ENCODE measurements at places on chromosomes 6 and 20. TPM values are rescaled to one million over a fixed set of nuclear protein-coding genes. Genes with fewer than 3 reads are reported as not detected.

Gene EPPIN
- not detected for total RNA-seq

DNA sequence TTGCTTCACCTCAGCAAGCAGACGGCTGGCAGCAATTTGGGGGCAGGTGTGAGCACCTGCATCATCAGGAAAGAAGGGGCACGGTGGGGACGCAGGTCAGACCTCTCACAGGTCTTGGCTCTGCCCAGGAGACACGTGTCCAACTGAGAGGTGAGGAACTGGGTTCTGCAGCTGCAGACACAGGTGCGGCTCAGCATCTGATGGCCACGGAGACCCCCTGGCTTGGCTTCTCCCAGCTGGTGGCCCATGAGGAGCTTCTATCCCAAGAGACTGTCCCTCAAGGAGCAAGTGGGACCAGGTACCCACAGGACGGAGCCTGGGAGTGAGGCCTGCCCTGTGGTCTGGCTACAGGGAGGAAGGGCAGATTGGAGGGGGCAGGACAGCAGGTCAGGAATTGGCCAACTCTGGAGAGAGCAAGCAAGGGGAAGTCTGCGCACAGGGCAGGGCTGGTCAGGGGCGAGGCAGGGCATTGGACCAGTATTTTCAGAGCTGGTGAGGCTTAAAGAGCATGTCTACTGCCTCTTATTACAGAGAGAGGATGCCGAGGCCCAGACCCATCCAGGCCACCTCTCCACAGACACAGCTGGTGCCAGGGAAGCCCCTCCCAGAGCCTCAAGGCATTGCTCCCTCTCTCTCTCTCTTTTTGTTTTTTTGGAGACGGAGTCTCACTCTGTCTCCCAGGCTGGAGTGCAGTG is 4.2 kb downstream of the STMN3 start:
- H3K27ac ChIP-seq = no peak overlapping the region
- no peaks in the 10 kb centered on the region for H3K27me3 ChIP-seq
- DNase-seq = no peak
- no peaks in the 10 kb centered on the region for H3K36me3 ChIP-seq

- no peak for DNase-seq
- H3K27ac ChIP-seq = no peak overlapping the region
- H3K36me3 ChIP-seq = no peaks in the 10 kb centered on the region
- H3K4me3 ChIP-seq = no peak overlapping the region
- H3K27me3 ChIP-seq = peaks cover 52% of the 10 kb centered on the region
These were observed 209.0 kb upstream of the PRSS16 start for GRCh38 chr6:27038498-27038897.

- H3K27me3 ChIP-seq = peaks cover 8% of the 10 kb centered on the region
- H3K27ac ChIP-seq = no peak overlapping the region
- no peak overlapping the region for H3K4me3 ChIP-seq
These were observed 199.0 kb downstream of the DLL1 start for GRCh38 chr6:170091639-170092579.

Gene SPATA25
- total RNA-seq = 0.90 TPM

DNA sequence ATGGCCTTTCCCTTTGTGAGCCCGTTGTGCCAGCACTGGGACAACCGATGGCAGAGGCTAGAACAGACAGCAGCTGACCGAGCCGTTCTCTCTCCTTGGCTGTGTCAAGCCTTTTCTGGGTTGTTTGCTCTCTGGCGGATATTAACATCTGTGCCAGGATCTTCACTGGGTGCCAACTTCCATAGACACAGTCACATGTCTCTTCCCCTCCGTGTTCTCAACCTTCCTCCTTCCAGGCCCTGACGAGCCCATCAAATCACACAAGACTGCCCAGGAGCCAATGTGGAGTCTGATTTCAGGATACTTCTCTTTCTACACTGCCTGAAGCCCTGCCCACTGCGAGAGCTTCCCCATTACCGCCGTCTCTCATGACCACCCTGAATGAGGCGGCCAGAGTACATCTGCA is 111.0 kb upstream of the RALGAPA2 start:
- no peak overlapping the region for H3K27ac ChIP-seq
- no peak for DNase-seq
- no peaks in the 10 kb centered on the region for H3K4me1 ChIP-seq
- H3K4me3 ChIP-seq = no peak overlapping the region

- no peaks in the 10 kb centered on the region for H3K4me1 ChIP-seq
- H3K27me3 ChIP-seq = peaks cover 5% of the 10 kb centered on the region
- no peak for DNase-seq
These were observed 14.8 kb upstream of the TFAP2D start for GRCh38 chr6:50698546-50698945.

DNA sequence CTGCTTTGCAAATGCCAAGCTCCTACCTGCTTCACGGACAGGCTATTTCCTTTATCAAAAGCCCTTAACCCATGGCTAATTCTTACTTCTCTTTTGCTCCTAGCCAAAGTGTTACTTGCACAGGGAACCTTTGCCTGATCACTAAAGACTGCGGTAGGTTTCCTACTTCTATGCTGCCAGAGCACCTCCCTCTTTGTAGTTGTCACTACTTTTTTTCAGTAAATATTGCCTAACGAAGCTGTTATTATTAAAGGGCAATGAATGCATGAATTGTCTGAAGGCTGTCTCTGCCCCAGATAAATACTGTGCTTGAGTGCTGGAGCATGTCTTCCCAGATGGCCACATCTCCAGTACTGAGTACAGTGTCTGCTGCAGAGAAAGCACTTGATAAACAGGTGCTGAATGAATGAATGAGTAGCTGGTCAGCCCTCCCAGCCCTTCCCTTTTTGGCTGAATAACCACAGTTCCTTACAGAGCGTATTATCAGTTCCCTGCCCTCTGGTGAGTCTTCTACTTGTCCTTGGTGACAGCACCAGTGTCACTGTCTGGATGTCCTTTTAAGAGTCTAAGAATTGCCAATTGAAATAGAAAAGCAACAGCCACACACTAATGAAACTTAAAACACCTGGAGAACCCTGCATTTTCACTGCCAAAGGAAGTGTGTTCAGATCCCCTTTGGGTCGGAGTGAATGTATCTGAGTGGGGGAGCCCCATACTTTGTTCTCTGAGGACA is 73.6 kb upstream of the TRAF3IP2 start:
- H3K27me3 ChIP-seq = no peaks in the 10 kb centered on the region
- no peak overlapping the region for H3K27ac ChIP-seq
- peaks cover 41% of the 10 kb centered on the region for H3K36me3 ChIP-seq
- H3K4me1 ChIP-seq = peaks cover 38% of the 10 kb centered on the region
- no peak for DNase-seq

DNA sequence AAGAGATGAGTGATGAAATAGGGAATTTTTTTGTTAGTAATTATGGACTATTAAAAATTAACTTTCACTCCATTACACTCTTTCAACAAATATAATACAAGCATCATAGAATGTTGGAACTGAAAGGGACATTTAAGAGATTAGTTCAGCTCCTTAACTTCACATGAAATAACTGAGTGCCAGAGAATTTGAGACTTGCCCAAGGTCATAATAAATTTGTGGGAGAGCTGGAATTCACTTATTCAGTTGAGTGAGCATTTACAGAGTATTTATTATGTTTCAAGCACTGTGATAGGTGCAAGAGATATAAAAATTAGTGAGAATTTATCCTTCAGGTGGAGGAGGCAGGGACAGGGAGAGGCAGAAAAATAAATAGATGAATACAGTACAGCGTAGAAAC is 154.6 kb downstream of the KCNQ5 start:
- H3K36me3 ChIP-seq = peaks cover 12% of the 10 kb centered on the region
- no peak overlapping the region for H3K4me3 ChIP-seq
- H3K27ac ChIP-seq = no peak overlapping the region
- H3K27me3 ChIP-seq = no peaks in the 10 kb centered on the region
- DNase-seq = no peak

- H3K4me1 ChIP-seq = no peaks in the 10 kb centered on the region
- H3K36me3 ChIP-seq = no peaks in the 10 kb centered on the region
- H3K27me3 ChIP-seq = no peaks in the 10 kb centered on the region
These were observed 313.1 kb downstream of the TRDN start for GRCh38 chr6:123323452-123324329.

Gene ECT2L
- total RNA-seq = not detected

GRCh38 chr20:20102716-20103258 is 50.5 kb downstream of the CFAP61 start:
- H3K27ac ChIP-seq = no peak overlapping the region
- no peaks in the 10 kb centered on the region for H3K36me3 ChIP-seq

- H3K27me3 ChIP-seq = no peaks in the 10 kb centered on the region
- H3K4me3 ChIP-seq = no peak overlapping the region
- H3K4me1 ChIP-seq = peaks cover 2% of the 10 kb centered on the region
- DNase-seq = no peak
- no peak overlapping the region for H3K27ac ChIP-seq
These were observed 79.1 kb downstream of the DTD1 start for GRCh38 chr20:18666803-18667415.

- no peak overlapping the region for H3K4me3 ChIP-seq
- H3K4me1 ChIP-seq = no peaks in the 10 kb centered on the region
- H3K27me3 ChIP-seq = no peaks in the 10 kb centered on the region
- H3K27ac ChIP-seq = no peak overlapping the region
- H3K36me3 ChIP-seq = no peaks in the 10 kb centered on the region
These were observed 612.5 kb upstream of the HS3ST5 start for GRCh38 chr6:114955363-114955762.

Gene KCNG1
- 1.2 TPM for total RNA-seq

- peaks cover 45% of the 10 kb centered on the region for H3K27me3 ChIP-seq
- no peaks in the 10 kb centered on the region for H3K36me3 ChIP-seq
- DNase-seq = no peak
- no peak overlapping the region for H3K4me3 ChIP-seq
- no peak overlapping the region for H3K27ac ChIP-seq
These were observed 204.8 kb upstream of the PRND start for GRCh38 chr20:4516876-4517275.

Gene ACTL10
- 4.1 TPM for total RNA-seq

- peaks cover 11% of the 10 kb centered on the region for H3K27me3 ChIP-seq
- H3K27ac ChIP-seq = no peak within 1 kb of the TSS
- H3K4me1 ChIP-seq = peaks cover 15% of the 10 kb centered on the region
- peaks cover 4% of the 10 kb centered on the region for H3K36me3 ChIP-seq
These were observed at the start of gene TTBK1 for GRCh38 chr6:43242908-43243663. Gene TTBK1 (plus strand): TSS chr6:43243481. CDS start chr6:43246661, 3,180 bp downstream.
